Colonic mucosa (tissue), 4 donors: ENCODE measurements at places on chromosomes 1 and 21. TPM values are rescaled to one million over a fixed set of nuclear protein-coding genes. Genes with fewer than 3 reads are reported as not detected.

The DMBX1 gene
- not detected for total RNA-seq

The C4BPB gene
- 5.0 TPM for total RNA-seq

DNA sequence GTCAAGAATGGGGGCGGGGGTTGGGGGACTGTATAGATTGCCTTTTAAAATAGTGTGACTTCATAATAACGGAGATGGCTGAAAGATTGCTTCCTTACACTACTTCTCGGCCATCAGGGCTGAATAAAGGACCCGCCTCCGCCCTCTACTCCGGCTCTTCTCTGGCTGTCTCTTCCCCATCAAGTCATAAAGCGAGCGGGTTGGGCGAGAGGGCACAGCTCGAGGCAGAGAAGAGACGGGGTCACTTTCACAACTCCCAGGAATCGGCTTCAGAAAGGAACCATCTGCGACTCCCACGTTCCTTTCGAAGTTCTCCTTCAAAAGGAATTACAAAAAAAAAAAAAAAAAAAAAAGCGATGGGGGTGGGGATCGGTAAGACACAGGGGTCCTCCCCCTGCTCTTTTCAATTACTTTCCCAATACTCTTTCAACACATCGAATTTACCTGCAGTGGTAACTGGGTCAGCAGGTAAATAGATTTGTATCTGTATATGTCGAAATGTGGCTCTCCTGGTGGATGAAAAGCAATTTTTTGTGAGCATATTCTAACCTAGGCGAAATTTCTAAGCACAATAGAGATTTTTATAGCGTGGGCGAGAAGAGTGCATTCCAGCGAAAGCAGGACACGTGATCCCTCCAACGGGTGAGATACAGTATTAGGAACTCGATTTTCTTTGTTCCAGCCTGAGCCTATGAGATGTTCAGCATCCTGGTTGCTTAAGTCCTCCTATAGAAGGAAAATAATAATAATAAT is 2.0 kb downstream of the LRRC7 start:
- no peak for DNase-seq

GRCh38 chr1:31155216-31155806 is 84.4 kb downstream of the NKAIN1 start:
- peak; percentile 76 for DNase-seq

DNA sequence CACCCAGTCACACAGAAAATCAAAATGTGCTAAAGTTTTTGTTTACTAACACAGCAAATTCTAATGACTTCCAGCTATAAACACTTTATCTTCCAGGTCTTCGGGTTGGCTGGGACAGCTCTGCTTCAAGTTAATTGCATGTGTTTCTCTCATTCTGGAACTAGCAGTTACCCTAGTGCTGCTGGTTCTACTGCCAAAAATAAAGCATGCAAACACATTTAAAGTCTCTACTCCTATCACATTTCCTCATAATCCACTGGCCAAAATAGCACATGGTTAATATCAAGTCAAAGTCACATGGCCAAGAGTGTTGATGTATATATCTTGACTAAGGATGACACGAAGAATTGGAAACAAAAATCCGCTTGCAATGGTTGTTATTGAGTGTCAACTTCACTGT is 973.1 kb upstream of the ADGRL2 start:
- no peak for DNase-seq
